Omental fat pad (tissue), 4 donors: ENCODE measurements at places on chromosomes 3 and 15. TPM values are rescaled to one million over a fixed set of nuclear protein-coding genes. Genes with fewer than 3 reads are reported as not detected.

DNA sequence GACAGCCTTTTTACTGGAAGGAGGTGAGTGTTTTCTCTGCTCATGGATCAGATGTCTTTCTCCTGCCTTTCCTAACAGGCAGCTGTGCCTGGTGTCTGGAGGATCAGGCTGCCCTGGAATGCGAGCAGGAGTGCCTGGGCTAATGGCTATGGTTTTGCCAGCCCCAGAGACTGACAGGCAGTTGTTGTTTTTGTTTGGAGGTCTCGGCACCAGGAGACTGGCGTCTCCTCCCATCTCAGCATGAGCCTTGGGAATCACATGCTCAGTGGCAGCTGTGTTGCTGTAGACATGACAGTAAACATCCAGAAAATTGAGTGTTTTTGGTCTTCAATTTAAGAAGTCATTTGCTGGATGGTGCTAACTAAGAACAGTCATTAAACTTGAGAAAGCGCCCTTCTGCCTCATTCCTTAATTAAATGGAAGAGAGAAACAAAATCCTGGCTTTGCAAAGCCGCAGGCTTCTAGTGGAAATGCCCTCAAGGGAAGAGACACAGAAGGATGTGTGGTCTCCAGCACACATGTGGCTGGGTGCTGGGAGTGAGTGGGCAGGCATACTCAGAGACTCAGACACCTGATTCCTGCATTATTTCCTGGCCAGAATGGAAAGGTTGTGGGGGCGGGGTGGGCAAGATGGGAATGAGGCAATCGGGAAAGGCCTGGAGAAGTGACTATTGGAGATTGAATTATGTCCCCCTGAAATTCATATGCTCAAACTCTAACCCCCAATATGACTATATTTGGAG lies 97.0 kb upstream of the NMNAT3 start:
- no peak for DNase-seq

GRCh38 chr15:41482110-41482877 lies 11.4 kb upstream of the ITPKA start:
- DNase-seq = no peak

- no peak for DNase-seq
These were observed 11.4 kb upstream of the SLC6A6 start for GRCh38 chr3:14391033-14391432.

DNA sequence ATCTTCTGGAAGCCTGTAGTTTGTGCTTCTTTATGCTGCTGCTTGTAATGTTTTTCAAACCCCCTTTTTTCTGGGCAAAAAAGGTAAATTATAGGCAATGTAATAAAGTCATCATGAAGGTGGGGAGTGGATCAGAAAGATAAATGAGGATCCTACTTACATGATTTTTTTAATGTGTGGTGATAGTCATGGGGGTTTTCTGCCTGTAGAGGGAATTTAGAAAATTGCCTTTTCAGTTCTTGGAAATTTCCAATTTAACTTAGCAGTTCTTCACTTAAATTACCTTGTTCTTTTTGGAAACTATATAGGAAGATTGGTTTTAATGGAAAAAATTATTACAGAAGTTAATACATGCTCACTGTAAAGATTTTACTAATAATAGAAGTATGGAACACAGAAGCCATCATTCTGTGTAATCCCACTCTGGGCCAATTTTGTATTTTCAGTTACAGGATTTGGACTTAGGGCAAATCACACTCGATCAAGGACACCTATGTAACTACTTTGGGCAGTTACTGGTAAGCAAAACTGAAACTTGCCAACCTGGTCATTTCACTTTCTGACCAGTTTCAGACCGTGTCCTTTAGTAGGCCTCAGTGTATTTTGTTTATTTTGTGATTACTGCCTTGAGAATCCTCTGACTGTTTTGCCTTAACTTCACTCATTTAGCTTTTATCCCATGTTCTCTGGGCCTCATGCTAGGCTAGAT lies 10.5 kb upstream of the SCAANT1 start:
- DNase-seq = no peak

DNA sequence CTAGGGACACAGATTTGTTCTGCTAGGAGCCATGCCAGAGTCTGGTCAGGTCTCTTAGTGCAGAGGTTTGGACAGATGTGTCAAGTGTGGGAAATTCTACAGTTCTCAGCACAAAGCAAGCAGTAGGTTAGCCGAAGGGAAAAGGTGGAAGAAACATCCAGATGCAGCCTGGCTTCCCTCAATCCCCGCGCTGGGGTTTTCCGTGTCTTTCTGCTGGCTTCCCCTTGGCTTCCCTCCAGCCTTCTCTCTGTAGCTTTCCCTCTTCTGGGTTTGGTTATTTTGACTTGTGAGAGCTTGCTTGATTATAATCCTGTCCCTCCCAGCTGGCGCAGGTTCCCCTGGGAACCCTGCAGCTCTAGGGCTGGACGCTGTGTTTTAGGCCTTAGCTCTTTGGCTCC lies 4.1 kb downstream of the TF start:
- DNase-seq = no peak

MOBP gene
- not detected for total RNA-seq

GRCh38 chr3:42666577-42666998 lies 13.1 kb downstream of the ZBTB47 start:
- no peak for DNase-seq

FRMD5 gene
- total RNA-seq = 0.24 TPM

- no peak for DNase-seq
These were observed 155.2 kb upstream of the UBE2E1 start for GRCh38 chr3:23650371-23651140.

- DNase-seq = no peak
These were observed 3.1 kb downstream of the CMC1 start for GRCh38 chr3:28244491-28244890.

MST1R gene
- 5.9 TPM for total RNA-seq

C3orf49 gene
- total RNA-seq = not detected

GRCh38 chr15:100628746-100629145 lies 26.4 kb downstream of the ASB7 start:
- DNase-seq = no peak

GRCh38 chr3:193554811-193555210 lies at the start of gene ATP13A4:
Gene ATP13A4 (minus strand): TSS chr3:193554895. CDS start chr3:193554799, 96 bp downstream.
- no peak for DNase-seq

GRCh38 chr3:16236856-16237393 lies 27.8 kb downstream of the DPH3 start:
- DNase-seq = no peak

GRCh38 chr3:31252216-31253185 lies 280.2 kb upstream of the STT3B start:
- no peak for DNase-seq

CYP1A1 gene
- 3.6 TPM for total RNA-seq

SLC6A20 gene
- not detected for total RNA-seq

DNA sequence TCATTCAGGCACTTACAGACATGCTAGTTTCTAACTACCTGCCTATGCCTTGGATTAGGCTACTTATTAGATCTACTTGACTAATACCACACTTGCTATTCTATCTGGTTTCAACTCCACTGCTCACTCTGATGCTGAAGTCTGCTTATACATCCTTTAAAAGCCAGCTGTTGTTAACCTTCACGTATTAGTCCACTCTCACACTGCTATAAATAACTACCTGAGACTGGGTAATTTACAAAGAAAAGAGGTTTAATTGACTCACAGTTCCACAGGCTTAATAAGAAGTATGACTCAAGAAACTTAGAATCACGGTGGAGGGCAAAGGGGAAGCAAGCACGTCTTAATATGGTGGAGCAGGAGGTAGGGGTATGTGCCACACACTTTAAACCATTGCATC lies 47.7 kb upstream of the ANKRD28 start:
- no peak for DNase-seq

ARPC4 gene
- total RNA-seq = 106 TPM

WNT5A gene
- total RNA-seq = 3.1 TPM
